Thoracic aorta (tissue), 2 donors: ENCODE measurements at places on chromosomes 12 and 14.

- H3K36me3 ChIP-seq, result no peaks in the 10 kb centered on the region
- H3K27me3 ChIP-seq, result no peaks in the 10 kb centered on the region
- DNase-seq, result no peak
- no peak overlapping the region for H3K27ac ChIP-seq
Measured at GRCh38 chr12:12428961-12429657, 72.2 kb downstream of the BORCS5 start.

GRCh38 chr14:69635981-69636639, 24.7 kb downstream of the SUSD6 start:
- peak overlapping the region; percentile 69 for H3K27ac ChIP-seq
- no peak overlapping the region for H3K4me3 ChIP-seq
- no peaks in the 10 kb centered on the region for H3K27me3 ChIP-seq
- DNase-seq, result no peak
- H3K36me3 ChIP-seq, result no peaks in the 10 kb centered on the region

DNA sequence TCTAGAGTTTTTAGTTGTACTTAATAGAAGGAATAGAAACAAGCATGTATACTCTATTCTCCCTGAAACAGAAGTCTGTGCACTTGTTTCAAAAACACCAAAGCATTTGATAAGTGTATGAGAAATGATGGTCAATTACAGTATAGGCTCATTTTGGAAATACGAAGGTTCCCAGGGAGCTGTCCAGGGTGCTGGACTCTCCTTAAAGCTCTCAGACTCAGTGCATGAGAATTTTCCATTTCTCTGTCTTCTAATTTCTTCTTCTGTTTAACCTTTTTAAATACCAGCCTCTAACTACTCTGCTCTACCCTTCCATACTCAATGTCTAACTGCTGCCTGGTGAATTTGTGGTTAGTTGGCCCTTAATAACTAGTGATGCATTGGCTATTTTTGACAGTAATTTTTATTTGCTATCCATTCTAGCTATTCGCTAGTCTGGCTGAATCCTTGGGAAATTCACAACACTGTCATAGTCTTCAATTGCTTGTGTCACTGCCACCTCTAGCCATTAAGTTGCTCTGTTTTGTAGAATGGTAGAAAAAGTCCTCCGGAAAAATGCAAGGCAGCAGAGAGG, 229.2 kb downstream of the NRXN3 start:
- no peaks in the 10 kb centered on the region for H3K27me3 ChIP-seq
- H3K36me3 ChIP-seq, result no peaks in the 10 kb centered on the region
- no peak overlapping the region for H3K27ac ChIP-seq
- no peak overlapping the region for H3K4me3 ChIP-seq
- DNase-seq, result no peak

- DNase-seq, result no peak
- no peaks in the 10 kb centered on the region for H3K27me3 ChIP-seq
- no peaks in the 10 kb centered on the region for H3K36me3 ChIP-seq
- peaks cover 65% of the 10 kb centered on the region for H3K4me1 ChIP-seq
Measured at GRCh38 chr14:50018201-50018932, 98.0 kb downstream of the VCPKMT start.

GRCh38 chr14:105495990-105496830, 5.2 kb downstream of the TEDC1 start:
- H3K4me1 ChIP-seq, result peaks cover 16% of the 10 kb centered on the region
- no peak overlapping the region for H3K27ac ChIP-seq
- H3K36me3 ChIP-seq, result no peaks in the 10 kb centered on the region
- DNase-seq, result no peak
- no peaks in the 10 kb centered on the region for H3K27me3 ChIP-seq

DNA sequence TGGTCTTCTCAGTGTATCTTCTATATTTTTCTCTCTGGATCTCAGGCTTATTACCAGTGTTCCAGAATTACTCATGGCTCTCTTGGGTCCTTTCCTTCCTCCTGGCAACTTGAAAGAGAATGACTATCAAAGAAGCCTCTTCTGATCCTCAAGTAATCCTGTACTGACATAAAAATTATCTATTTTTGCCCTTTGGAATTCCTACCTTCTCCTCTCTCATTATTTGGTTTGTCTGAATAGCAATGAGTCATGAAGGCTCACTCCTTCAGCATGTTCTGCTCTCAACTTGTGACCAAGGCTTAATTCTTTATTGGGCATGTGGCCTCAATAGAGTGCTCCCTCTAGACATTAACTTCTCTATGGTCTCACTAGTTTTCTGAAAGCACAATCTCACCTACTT, 553.6 kb upstream of the ATP2B1 start:
- no peak for DNase-seq
- no peak overlapping the region for H3K4me3 ChIP-seq
- no peaks in the 10 kb centered on the region for H3K36me3 ChIP-seq
- no peaks in the 10 kb centered on the region for H3K27me3 ChIP-seq
- H3K27ac ChIP-seq, result no peak overlapping the region

DNA sequence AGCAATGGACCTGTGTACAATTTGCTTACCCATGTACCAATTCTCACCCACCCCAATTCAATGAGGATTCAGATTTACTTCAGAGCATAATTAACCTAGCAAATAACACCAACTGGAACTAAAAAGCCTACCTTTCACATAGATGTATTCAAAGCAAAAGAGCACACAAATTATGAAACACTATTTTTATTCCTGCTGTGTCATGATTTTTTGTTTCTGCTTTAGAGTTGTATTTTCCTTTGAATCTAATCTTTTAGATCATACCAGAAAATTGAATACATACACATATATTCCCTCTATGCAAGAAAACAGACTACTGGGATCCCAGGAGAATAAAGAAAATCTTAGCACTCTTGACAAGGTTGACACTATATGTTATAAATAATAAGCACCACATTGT, 5.9 kb downstream of the KICS2 start:
- peaks cover under 1% of the 10 kb centered on the region for H3K4me1 ChIP-seq
- no peak overlapping the region for H3K27ac ChIP-seq
- no peaks in the 10 kb centered on the region for H3K36me3 ChIP-seq
- no peak overlapping the region for H3K4me3 ChIP-seq
- no peaks in the 10 kb centered on the region for H3K27me3 ChIP-seq
- DNase-seq, result no peak

- peaks cover 7% of the 10 kb centered on the region for H3K4me1 ChIP-seq
- H3K27ac ChIP-seq, result no peak overlapping the region
- no peak overlapping the region for H3K4me3 ChIP-seq
- no peaks in the 10 kb centered on the region for H3K36me3 ChIP-seq
- DNase-seq, result no peak
- H3K27me3 ChIP-seq, result no peaks in the 10 kb centered on the region
Measured at GRCh38 chr12:24822121-24822899, 126.6 kb downstream of the BCAT1 start.

GRCh38 chr12:130701402-130701744, 14.7 kb downstream of the RIMBP2 start:
- H3K27me3 ChIP-seq, result no peaks in the 10 kb centered on the region
- no peaks in the 10 kb centered on the region for H3K36me3 ChIP-seq
- H3K4me3 ChIP-seq, result no peak overlapping the region
- no peaks in the 10 kb centered on the region for H3K4me1 ChIP-seq
- H3K27ac ChIP-seq, result no peak overlapping the region

DNA sequence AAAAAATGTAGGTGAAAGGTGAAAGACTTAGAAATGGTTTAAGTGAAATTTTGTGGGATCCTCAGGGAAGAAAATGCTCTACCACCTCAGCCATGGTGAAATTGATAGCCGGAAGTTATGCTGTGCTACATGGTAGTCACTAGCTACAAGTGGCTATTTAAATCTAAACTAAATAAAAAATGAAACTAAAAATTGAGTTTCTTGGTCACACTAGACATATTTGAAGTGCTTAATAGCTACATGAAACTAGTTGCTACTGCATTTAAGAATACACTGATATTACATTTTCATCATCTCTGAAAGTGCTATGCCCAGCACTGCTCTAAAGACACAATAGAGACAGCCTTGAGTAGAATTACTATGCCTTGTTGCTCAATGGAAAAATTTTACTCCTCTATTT, 10.3 kb upstream of the SLCO1B3 start:
- no peak overlapping the region for H3K27ac ChIP-seq
- H3K36me3 ChIP-seq, result no peaks in the 10 kb centered on the region
- DNase-seq, result no peak
- H3K27me3 ChIP-seq, result no peaks in the 10 kb centered on the region
- H3K4me1 ChIP-seq, result peaks cover 16% of the 10 kb centered on the region
- no peak overlapping the region for H3K4me3 ChIP-seq

GRCh38 chr12:130131025-130131424, 31.2 kb upstream of the FZD10 start:
- H3K36me3 ChIP-seq, result no peaks in the 10 kb centered on the region
- no peaks in the 10 kb centered on the region for H3K4me1 ChIP-seq
- no peak overlapping the region for H3K27ac ChIP-seq
- no peak for DNase-seq
- H3K4me3 ChIP-seq, result no peak overlapping the region
- no peaks in the 10 kb centered on the region for H3K27me3 ChIP-seq

DNA sequence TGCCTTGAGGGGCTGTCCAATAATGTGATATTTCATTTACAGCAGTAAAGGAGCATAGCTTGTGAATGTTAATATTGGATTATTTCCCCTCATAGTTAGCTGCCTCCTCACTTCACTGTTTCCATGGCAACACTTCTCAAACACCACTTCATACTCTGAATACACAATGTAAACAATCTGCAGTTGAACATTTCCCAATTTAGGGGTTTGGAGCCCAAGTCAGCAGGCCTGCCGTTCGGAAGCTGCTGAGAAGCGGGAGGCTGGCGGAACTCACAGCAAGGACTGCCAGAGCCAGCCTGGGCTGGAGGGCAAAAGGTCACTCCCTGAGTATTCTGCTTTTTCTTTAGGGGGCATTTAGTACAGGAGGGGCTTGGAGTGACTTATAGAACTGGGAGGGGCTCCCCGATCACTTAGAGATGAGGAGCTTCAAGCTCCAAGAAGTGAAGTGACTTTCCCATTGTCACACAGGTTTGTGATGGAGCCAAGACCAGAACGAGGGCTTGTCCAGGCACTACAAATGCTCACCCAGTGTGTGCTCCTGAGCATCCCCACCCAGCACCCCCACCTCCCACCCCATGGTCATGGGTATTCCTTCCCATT, 12.1 kb upstream of the SLC24A4 start:
- DNase-seq, result no peak
- H3K4me3 ChIP-seq, result no peak overlapping the region
- H3K27me3 ChIP-seq, result no peaks in the 10 kb centered on the region
- H3K27ac ChIP-seq, result no peak overlapping the region
- no peaks in the 10 kb centered on the region for H3K36me3 ChIP-seq
- H3K4me1 ChIP-seq, result no peaks in the 10 kb centered on the region

- H3K4me1 ChIP-seq, result no peaks in the 10 kb centered on the region
- H3K4me3 ChIP-seq, result no peak overlapping the region
- H3K27ac ChIP-seq, result no peak overlapping the region
- no peaks in the 10 kb centered on the region for H3K27me3 ChIP-seq
Measured at GRCh38 chr12:30843211-30843610, 83.3 kb upstream of the TSPAN11 start.

DNA sequence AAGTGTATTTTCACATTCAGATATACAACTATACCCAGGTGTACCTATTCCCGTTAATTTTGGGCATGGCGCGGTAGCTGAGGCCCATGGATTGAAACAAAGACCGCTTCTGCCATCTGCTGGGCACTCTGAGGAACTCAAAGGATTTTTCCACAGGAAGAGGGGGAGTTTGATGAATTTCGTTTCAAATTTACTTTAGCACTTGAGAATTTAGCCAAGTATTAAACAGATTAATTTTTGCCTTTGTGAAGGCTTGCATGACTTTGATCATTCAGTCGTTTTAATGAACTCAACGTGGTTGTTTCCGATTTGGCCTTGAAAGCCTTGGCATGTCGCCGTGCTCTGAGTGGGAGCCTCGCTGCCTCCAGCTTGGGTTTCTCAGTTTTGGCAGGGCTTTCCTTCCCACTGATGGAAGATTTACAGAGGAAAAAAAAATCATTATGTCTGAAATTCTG, 153.2 kb upstream of the DDHD1 start:
- H3K27ac ChIP-seq, result no peak overlapping the region
- peaks cover 6% of the 10 kb centered on the region for H3K4me1 ChIP-seq
- H3K27me3 ChIP-seq, result no peaks in the 10 kb centered on the region
- no peak for DNase-seq

GRCh38 chr12:119154435-119154818, 24.3 kb upstream of the HSPB8 start:
- peaks cover 28% of the 10 kb centered on the region for H3K4me1 ChIP-seq
- DNase-seq, result no peak
- no peaks in the 10 kb centered on the region for H3K27me3 ChIP-seq
- peak overlapping the region; percentile 14 for H3K27ac ChIP-seq
- no peaks in the 10 kb centered on the region for H3K36me3 ChIP-seq

DNA sequence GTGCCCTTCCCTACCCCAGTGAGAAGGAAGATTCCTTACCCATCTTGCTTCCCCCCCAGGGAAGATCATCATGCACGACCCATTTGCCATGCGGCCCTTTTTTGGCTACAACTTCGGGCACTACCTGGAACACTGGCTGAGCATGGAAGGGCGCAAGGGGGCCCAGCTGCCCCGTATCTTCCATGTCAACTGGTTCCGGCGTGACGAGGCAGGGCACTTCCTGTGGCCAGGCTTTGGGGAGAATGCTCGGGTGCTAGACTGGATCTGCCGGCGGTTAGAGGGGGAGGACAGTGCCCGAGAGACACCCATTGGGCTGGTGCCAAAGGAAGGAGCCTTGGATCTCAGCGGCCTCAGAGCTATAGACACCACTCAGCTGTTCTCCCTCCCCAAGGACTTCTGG, 9.3 kb downstream of the PCK2 start:
- H3K4me3 ChIP-seq, result no peak overlapping the region
- H3K27ac ChIP-seq, result no peak overlapping the region
- no peaks in the 10 kb centered on the region for H3K36me3 ChIP-seq
- no peak for DNase-seq
- no peaks in the 10 kb centered on the region for H3K4me1 ChIP-seq

DNA sequence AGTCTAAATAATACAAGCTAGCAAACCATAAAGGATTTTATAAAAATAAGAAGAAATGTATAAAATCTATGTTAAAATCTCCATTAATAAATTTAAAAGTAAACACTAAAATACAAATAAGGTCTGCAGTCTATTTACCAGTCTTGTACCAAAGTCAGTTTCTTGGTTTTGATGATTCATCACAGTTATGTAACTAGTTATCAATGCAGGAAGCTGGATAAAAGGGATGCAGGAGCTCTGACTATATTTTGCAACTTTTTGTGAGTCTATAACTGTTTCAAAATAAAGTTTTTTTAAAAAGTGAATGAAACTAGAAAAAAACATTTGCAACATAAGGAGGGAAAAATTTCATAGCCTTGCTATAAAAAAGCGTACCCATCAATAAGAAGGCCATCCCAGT, 151.5 kb downstream of the DERA start:
- no peak for DNase-seq
- H3K36me3 ChIP-seq, result no peaks in the 10 kb centered on the region
- no peak overlapping the region for H3K27ac ChIP-seq
- H3K27me3 ChIP-seq, result no peaks in the 10 kb centered on the region

- H3K27ac ChIP-seq, result no peak overlapping the region
- no peaks in the 10 kb centered on the region for H3K4me1 ChIP-seq
- H3K36me3 ChIP-seq, result no peaks in the 10 kb centered on the region
- no peak for DNase-seq
Measured at GRCh38 chr14:44341116-44341515, 166.0 kb downstream of the FSCB start.
